Ovary (tissue), 10 donors: ENCODE measurements at places on chromosomes 2 and 18.
A peak's percentile ranks its signal among the peaks of the same experiment; 100 is the strongest.

DNA sequence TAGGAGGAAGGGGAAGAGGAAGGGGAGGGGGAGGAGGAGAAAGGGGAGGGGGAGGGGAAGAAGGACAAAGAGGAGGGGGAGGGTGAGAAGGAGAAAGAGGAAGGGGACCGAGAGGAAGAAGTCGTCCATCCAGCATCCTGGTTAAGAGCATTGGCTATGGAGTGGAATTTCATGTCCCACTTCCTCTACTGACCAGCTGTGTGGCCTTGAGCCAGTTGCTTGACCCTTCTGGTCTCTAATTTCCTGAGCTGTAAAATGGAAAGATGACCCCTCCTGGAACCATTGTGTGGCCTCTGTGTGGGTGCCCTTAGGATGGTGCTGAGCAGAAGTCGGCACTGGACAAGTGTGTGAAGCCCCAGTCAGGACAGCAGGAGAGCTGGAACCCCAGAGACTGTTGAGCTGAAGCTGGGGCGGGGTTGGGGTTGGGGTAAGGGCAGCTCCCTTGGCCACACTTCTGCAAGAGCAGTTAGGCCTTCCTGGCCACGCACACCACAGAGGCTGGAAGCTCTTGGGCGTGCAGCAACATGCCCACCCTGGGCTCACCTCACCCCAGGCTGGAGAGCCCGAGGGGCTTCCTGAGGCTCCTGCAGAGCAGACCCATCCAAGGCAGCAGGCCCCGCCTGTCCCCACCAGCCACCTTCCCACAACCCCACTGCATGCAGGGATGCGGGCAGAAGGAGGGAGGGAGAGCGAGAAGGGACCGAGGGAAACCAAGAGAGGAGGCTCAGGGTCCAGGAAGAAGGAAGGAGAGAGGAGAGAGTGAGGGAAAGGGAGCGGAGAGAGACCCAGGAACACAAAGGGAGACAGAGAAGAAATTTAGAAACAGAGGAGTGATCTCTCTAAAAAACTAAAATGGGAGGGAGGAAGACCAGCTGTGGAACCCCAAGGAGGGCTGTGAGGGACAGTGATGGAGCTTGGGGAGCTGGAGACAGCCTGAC is 16.2 kb downstream of the ADRA2B start:
- DNase-seq, result no peak

- no peak for DNase-seq
Observed at GRCh38 chr2:57278451-57278850, 768.2 kb upstream of the VRK2 start.

GRCh38 chr2:239181074-239181902 is 219.5 kb downstream of the HDAC4 start:
- DNase-seq, result no peak

- no peak for DNase-seq
Observed at GRCh38 chr2:160050147-160050546, 12.3 kb downstream of the PLA2R1 start.

DNA sequence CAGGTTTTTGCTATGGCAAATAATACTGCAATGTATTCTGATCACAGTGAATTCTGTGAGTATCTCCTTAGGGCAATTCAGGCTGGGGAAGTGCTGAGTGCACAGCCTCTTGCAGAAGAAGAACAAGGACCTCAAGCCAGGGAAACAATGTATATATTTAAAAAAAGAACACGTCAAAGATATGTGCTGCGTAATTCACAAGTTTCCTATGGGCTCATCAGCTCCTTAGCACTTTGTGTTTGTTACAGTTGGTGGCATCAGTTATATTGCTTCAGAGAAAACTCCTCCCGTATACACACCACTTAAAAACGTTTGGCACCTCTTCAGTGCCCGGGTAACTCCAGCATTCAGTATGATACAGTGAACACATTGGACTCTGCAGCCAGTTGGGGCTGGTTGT is 16.5 kb upstream of the MARCO start:
- no peak for DNase-seq

GRCh38 chr2:172437419-172438341 is 10.3 kb downstream of the ITGA6 start:
- DNase-seq, result no peak

DNA sequence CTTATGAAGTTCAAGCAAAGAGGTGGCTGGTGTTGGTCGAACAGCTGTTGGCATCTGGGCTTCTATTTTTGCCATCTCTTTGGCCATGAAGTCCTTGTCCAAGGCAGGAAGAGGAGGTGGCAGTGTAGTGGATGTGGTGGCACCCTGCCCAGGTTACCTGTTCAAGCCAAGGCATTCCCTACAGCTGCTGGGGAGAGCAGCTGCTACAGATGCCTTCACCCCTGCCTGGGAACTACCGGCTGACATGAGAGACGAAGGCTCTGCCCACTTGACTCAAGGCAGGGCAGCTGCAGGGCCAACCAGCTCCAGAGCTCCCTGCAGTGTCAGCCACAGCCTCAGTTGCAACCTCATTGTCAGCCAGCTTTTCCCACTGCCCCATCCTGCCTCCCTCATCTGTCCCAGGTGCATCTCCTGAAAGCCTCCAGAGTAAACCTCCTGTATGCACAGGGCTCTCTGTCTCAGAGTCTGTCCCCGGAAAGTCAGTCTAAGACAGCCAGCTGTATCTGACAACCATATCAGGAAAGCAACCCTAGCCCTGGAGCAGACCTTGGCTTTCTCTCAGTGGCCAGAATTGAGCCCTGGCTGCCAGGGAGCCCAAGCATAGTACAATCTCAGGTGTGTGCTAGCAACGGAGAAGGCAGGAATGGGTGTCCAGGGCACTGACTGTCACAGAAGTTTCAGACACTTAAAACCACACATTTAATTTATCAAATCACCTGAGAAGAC is 115.9 kb downstream of the RPIA start:
- no peak for DNase-seq

GRCh38 chr2:147495734-147496133 is 349.1 kb upstream of the ACVR2A start:
- no peak for DNase-seq

- DNase-seq, result no peak
Observed at GRCh38 chr2:223396993-223397392, 205.2 kb downstream of the SCG2 start.

GRCh38 chr2:202187570-202187969 is 50.8 kb downstream of the SUMO1 start:
- no peak for DNase-seq

- DNase-seq, result no peak
Observed at GRCh38 chr2:3316456-3317276, 61.0 kb downstream of the EIPR1 start.

- DNase-seq, result no peak
Observed at GRCh38 chr2:238305965-238306671, 14.2 kb upstream of the TRAF3IP1 start.

- peak; percentile 82 for DNase-seq
Observed at GRCh38 chr2:191555092-191555742, 122.7 kb upstream of the NABP1 start.

GRCh38 chr2:219661955-219662395 is 34.5 kb downstream of the SLC4A3 start:
- DNase-seq, result no peak

DNA sequence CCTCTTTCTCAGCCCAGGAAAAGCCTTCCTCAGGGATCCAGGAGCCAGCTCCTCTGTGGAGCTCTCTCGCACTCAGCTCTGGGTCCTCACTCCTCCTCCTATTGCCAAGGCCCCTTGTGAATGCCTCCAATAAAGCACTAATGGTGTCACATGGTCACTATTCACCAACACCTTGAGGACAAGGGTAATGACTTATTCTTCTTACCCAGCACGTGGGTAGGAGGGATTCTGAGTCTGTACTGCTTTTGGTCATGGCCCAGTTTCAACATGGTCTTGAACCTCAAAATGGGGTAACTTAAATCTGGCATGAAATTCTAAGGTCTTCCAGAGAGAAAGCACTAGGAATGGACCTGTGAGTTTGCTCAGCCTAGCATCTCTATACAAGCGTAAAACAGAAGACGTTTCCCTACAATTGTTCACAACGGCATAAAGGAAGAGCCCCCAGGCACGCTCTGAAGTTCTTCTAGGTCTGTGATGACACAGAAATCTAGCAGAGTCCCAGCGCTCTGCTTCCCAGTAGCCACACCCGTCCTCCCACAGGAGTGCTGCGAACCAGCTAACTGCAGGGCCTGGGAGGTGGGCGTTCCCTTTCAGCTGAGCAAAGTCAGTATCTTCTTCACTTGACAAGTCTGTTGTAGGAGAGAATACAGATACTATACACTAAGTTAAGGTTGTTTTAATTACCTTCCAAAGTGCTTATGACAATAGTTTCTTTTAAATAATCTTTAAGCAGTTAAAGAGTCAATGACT is 14.6 kb upstream of the KIDINS220 start:
- no peak for DNase-seq

DNA sequence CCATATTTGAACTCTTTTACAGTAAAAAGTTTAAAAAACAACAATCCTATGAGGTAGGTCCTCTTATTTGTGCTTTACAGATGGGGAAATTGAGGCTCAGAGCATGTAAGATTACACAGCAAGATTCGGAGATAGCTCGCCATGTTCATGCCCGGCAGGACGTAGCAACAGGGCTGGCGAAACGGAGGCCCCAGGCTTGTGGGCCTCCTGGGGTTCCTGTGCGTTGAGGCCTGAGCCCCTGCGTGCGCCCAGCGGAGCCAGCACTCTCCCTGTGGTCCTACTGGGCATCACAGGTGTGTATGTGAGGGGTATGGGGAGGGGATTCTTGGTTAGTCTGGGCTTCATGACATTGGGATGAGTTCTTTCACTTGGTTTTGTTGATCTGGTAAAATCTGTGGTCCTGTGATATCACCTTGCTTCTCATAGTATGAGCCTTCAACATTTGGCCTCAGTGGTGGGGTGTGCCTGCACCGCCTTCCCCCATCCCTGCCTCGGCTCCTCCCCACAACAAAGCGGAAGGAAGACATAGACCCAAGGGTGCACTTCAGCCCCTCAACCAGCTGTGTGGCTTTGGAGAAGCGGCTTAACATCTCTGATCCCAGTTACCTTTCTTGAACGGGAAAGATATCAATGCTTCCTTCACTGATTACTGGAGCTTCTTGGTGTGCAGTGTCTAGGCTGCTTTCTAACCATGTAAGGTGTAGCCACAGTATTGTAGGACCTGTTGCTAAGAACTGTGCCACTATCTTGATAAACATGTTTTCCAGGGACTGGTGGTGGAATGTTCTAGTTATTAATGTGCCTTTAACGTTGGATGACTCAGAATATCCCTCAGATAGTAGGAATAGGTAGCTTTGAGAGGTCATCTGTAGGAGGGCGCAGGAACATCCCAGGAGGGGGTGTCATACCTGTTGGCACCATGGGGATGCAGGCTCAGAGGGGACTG is 37.2 kb downstream of the HPCAL1 start:
- no peak for DNase-seq

- DNase-seq, result no peak
Observed at GRCh38 chr2:129011466-129012061, 692.9 kb upstream of the HS6ST1 start.

- DNase-seq, result no peak
Observed at GRCh38 chr2:10620481-10620880, 69.3 kb downstream of the NOL10 start.

DNA sequence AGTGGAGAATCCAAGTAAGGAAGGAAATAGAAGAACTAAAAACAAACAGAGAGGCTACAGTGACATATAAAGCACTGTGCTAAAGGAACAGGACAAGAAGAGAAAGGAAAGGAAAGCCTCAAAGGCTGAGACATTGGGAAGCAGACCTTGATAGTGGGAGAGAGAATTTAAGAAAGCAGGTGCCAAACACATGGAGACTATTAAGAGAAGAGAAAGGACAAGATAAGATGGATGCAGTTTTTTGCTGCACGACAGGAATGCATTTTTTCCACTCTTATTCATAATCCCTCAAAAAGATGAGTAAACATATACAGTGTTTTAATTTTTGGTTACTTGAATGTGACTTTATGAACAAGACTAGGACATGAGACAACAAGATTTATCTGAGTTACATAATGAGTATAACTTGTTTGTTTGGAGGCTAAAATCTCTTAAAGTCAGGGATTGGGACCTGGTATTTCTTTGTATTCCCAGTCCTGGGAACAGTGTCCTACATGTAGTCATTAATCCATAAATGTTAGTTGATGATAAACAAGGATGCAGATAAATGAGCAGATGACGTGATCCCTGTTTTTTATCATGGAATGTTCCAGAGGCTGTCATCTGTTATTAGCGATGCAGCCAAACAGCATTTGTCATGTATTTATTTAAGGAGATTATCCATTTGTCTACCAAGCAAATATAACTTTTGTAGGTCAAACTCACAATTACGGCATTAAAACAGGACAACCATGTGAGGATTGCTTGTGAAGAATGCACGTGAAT is 141.7 kb downstream of the DNER start:
- DNase-seq, result no peak

- DNase-seq, result no peak
Observed at GRCh38 chr2:189527041-189527750, 53.4 kb downstream of the SLC40A1 start.

DNA sequence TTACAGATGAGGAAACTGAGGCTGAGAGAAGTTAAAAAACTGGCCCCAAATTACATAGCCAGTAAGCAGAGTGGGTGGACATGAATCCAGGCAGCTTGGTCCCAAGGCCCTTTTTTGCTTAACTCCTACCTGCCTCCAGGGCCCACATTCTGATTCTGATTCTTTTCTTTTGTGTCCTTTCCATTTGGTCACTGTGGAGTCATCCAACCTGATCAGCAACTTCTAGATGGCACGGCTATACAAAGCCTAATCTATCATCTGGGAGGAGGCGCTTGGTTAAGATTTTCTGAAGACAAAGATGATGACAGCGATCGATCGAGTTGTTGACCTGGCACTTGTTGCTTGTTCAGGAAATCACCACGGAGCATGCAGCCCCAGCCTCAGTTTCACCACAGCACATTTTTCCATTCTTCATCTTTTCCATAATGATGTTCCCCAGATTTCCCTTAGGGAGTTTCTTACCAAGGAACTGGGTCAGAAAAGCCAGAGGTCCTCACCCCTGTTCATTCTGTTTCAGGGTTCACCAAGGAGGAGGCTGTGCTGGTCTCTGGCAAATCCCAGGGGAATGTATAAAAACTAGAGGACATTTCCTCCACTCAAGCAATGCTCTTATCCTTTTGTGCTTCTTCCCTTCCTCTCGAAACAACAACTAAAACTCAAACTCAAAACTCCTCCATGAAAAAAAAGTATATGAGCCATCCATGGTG is 6.9 kb upstream of the IGFBP2 start:
- no peak for DNase-seq

- no peak for DNase-seq
Observed at GRCh38 chr2:240298117-240298790, 137.2 kb upstream of the GPC1 start.

- DNase-seq, result no peak
Observed at GRCh38 chr2:80141007-80141726, 163.4 kb downstream of the LRRTM1 start.

GRCh38 chr2:43059183-43059897 is 167.1 kb downstream of the ZFP36L2 start:
- DNase-seq, result peak; percentile 80

DNA sequence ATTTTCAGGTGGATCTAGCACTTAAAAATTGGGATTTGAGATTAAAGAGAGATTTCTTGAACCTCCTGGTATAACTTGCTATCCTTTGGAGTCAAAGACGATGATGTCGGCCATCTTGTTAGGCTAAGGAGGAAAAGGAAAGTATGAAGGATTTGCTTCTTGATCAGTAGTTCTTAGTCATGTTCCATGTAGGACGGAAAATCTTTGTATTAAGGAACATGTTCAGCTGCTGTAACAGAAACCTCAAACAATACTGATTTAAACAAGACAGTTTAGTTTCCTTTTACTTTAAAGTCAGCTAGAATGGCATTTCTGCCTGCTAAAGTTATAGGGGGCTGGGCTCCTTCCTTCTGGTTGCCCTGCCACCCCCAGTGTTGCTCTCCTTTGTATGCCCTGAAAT is 56.4 kb upstream of the MGAT5 start:
- no peak for DNase-seq
